ENCODE measurements at places on chromosomes 6 and 20.

DNA sequence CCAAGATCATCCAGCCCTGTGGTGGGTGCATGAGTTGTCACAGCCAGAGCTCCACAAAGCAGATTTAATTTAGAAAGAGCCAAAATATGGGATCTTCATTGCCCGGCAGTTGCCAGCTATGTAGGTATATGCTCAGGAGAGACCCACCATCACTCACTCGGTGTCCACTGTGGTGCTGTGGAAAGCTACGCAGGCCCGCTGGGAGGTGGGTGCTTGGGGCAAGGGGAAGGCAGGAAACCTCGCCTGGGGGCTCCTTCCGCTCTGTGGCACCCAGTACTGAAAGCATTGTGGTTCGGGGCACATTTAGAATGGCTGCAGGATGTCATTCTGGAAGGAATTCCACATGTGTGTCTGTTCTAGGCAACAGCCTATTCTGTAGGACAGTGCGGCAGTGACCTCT, 259.9 kb downstream of the TAF4 start:
- no peak for DNase-seq

GRCh38 chr6:99960027-99960426, 34.0 kb downstream of the MCHR2 start:
- no peak for DNase-seq

DNA sequence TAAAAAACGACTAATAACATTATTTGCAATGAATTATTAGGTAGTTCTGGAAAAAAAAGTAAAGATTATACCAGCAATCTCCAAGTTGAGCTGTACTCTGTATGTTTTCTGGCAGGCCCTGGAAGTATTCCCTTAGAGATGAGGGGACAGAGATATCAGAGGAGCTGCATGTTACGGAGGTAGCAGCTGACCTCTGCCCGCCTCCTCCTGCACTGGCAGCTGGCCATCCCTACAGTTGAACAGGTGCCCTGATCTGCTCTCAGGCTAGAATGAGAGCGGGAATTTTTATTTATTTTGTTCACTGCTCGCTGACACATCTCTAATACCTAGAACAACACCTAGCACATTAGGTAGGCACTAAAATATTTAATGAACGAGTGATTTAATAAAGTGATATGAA, 23.1 kb downstream of the FBXL4 start:
- DNase-seq = no peak

DNA sequence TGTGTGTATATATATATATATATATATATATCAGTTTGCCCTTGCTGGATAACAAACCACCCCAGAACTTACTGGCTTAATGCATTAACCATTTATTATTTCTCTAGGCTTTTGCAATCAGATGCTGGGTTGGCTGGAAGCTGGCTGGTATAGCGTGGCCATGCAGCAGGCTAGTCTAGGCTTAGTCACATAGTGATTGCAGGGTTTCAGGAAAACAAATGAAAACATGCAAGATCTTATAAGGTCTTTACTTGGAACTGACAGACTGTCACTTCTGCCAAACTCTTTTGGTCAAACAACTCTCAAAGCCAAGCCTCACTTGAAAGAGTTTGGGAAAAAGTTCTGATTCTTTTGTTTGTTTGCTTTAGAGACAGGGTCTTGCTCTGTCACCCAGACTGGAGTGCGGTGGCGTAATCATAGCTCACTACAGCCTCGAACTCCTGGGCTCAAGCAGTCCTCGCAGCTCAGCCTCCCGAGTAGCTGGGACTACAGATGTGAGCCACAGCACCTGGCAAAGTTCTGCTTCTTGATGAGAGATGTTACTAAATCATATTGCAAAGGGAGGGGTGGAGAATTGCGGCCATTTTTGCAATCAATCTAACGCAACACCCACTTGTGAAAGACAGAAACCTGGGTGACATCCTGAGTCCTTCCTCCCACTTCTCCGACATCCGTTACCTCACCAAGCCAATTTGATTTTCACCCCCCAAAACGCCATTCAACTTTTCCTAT, 74.6 kb upstream of the RNF24 start:
- no peak for DNase-seq

GRCh38 chr6:84967389-84967788, 203.0 kb upstream of the TBX18 start:
- DNase-seq = no peak

DNA sequence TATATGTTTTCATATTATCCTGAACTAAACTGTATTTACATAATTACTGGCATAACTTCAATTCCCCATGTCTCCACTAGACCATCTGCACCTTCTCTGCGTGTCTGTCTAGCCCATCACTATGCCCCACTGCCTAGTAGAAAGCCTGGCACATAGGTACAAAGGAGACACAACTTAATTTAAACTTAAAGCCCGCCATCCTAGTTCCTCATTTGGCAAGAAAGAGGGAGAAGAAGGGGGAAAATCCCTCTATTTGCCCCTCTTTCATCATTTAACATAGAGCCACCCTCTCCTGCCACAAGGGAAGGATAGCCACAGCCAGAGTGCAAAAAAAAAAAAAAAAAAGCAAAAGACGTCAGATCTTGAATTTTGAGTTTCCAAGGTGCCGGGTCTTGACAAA, 1.8 kb downstream of the PKIG start:
- no peak for DNase-seq

- DNase-seq = no peak
Observed at GRCh38 chr6:143504369-143504768, 7.2 kb downstream of the FUCA2 start.

Data from astrocyte of the cerebellum (primary cell).